GF-D8 (cell line): ENCODE measurements at places on chromosomes 1 and 21.

GRCh38 chr1:36740446-36740845 is 257.7 kb upstream of the CSF3R start:
- no peak for DNase-seq

GRCh38 chr1:180577361-180577760 is 18.6 kb downstream of the OVAAL start:
- no peak for DNase-seq

DNA sequence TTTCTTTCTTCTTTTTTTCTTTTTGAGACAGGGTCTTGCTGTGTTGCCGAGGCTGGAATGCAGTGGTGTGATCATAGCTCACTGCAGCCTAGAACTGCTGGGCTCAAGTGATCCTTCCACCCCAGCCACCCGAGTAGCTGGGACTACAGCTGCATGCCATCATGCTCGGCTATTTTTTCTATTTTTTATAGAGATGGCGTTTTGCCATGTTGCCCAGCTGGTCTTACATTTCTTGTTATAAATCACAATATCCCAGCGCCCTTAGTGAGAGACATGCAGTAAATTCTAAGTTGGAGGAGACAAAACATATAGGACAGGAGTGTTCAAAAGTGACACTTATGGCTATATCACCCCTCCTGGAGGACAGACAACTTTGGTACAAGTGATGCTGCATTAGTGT is 31.3 kb upstream of the ACTN2 start:
- DNase-seq: no peak

- no peak for DNase-seq
Observed at GRCh38 chr1:34639701-34640100, 115.1 kb upstream of the GJB5 start.

DNA sequence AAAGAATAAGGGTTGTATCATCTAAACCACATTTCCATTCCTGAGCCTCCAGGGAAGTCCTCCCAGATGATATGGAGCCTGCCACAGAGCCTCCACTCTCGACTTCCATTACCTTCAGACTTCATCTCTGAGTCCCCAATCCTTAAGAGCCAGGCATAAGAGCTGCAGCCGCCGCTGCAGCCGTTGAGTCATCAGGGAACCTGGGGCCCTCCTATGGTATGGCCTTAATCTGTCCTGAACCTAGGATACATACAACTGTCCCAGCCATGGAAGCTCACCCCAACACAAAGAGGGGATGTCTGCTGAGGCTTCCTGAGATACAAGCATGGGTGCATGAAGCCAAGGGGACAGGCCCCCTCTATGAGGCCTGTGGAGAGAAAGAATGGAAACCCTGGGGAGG is 16.3 kb downstream of the TAL1 start:
- no peak for DNase-seq

GRCh38 chr1:156591432-156592157 is at the start of gene NAXE:
Gene NAXE (plus strand): TSS chr1:156591776. CDS start chr1:156591805, 29 bp downstream.
- no peak for DNase-seq

GRCh38 chr1:160164121-160164520 is 12.7 kb downstream of the ATP1A4 start:
- no peak for DNase-seq
